ENCODE measurements at places on chromosomes 3 and 15.
A peak's percentile ranks its signal among the peaks of the same experiment; 100 is the strongest.

DNA sequence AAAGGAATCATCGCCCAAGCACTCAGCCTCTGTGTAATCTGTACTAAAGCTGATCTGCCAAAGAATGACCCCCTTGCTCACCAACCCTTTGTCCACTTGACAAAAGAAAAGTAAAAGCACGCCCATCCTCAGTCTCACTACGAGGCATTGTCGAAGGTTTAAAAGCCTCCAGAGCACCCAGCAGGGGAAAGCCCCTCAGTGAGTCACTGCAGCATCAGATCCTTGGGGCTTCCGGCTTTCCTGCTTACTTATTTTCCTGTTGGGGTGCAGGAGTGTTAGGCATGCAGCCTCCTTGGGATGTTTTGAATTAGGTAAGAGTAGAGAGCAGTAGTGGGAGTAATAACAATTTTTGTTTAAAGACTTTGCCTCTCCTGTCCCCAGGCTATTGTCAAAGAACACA lies 216.1 kb downstream of the MTHFS start:
- peak; percentile 2 for DNase-seq

DNA sequence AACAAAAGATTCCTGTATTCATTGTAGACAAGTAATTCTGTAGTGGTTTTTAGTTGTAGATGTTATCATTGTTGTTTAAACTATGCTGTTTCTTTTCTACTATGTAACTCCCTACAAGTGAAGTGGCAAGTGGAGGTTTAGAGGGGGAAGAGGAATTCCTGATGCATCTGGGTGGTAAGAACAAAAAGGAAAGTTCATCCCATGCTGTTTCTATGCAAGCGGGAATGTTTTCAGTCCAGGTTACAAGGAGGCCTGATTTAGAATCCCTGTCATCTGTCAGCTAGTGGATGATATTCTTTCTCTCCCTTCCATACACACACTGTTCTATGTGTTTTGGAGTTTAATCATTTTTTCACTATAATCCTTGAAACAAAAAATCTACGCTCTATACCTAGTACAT lies 67.4 kb downstream of the IMPG2 start:
- DNase-seq = no peak

DNA sequence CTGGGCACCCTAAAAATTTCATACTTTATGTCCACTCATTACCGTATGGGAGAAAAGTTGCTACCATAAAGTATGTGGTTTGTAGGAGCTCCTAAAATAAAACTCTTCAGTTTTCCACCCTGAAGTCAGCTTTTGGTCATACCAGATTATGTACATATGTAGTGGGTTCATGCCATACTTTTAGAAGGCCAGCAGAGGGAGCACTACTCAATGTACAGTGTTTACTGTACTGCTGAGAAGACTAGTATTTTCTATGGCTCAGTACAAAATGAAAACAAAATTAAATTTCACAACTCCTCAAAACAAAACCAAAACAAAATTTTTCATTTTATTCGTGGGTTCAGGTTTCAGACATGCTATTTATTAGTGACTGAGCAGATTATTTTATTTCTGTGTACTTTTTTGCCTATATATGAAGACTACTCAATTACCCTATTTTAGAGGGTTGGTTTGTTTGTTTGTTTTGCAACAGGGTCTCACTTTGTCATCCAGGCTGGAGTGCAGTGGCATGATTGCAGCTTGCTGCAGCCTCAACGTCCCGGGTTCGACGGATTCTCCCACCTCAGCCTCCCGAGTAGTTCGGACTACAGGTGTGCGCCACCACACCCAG lies 24.3 kb downstream of the NXPE3 start:
- no peak for DNase-seq

- no peak for DNase-seq
Measured at GRCh38 chr15:74022706-74023470, 28.4 kb downstream of the PML start.

DNA sequence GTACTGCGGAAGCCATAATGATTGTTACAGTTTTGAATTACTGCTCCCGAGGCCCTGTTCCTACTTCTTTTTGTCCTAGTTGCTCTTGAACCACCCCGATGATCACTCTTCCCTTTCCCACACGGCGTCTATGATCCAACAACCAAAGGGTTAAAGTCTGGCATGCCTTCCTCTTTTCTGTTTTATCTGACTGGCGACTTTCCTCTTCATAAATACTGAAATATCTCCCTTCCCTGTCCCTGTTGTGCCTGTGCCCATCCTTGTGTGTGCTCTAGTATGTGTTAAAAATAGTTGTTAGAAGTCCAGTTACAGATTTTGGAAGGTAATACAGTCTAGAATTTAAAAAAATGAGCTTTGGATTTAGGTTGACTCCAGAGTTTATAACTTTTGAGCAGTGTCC lies 83.6 kb downstream of the AKAP13 start:
- no peak for DNase-seq

DNA sequence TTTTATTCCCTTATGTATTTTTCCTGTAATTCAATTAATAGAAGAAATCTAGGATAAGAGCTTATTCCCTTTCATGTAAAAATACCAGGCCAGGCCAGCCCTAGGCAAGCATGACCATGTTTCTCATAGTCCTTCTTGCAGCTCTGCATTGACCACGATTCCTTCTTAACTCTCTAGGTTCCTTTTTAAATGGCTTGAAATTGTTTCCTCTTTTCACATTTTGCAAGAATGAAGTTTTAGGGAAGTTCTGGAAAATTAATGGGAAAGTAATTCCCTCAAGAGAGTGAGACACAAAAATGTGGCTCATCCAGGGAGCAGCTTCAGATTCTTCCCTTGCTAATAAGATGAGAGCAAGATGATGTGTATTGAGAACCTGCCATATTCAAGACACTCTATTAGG lies 116.5 kb upstream of the FGF7 start:
- no peak for DNase-seq

- DNase-seq = no peak
Measured at GRCh38 chr3:4491855-4492207, 1.3 kb upstream of the ITPR1 start.

DNA sequence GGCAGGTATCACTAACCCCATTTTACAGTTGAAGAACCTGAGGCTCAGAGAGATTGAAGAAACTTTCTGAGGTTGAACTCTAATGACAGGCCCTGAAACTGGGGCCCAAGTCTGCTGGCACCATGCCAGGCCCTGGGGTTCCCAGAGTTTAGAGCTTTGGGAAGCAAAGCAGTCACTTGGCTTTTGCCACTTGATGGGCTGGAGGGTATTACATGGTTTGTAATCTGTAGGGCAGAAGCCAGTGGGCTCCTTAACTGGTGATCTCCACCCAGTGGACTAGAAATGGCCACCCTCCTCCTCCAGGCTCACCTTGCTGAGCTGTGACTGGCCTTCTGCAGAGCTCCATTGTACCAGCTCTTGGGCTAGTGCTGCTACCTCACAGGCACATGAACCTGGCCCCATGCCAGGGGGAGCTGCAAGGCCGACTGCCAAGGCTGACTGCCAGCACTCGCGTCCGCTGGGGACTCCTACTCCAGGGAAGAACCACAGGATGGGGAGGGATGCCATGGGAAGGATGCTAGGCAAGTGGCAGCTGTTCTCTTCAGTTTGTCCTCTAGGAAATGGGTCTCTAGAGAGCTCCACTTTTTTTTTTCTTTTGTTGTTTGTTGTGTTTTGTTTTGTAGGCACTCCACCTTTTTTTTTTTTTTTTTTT lies 104.8 kb downstream of the ETFA start:
- no peak for DNase-seq

All from epithelial cell of prostate (primary cell).